ENCODE measurements at places on chromosomes 1 and 21. TPM values are rescaled to one million over a fixed set of nuclear protein-coding genes. Genes with fewer than 3 reads are reported as not detected.

Gene FABP3
- polyA plus RNA-seq = 42.1 TPM

DNA sequence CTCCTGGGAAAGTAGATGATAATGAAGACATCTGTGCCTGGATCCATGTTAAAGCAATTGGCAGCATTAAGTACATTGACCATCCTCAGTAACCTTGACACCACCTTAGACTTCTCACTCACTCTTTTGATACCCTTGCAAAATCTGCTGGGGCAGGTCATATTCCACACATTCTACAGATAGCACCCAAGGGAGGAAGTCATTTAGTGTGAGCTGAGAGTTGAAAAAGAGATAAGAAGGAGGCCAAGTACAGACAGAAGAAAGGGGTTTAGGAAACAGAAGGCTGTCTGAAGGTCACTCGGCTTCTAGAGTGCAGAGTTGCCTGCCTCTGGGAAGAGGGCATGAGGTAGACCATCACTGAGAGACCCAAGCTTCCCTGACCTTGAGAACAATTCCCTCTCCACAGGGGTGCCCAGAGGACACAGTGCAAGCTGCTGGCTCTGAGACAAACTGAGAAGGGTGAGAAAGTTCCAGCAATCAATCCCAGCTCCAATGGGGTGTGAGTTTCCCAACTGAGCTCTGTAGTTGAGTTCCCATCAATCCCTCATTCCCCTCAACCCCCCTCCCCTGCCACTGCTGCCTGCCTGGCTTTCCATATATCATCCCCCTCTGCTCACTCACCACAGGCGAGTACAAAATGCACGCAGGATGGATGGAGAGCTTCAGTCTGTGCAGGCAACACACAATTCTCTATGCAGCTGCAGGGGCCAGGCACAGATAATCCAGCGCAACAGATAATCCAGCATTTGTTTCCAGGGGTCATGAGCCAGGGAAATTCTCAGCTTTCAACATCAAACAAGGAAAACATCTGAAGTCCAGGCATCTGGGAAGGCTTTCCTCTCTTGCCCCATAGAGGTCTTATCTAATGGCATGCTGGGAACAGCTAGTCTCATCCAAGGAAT, 7.4 kb upstream of the MOB3C start:
- DNase-seq = no peak

Gene RHBG
- polyA plus RNA-seq = not detected

- DNase-seq = no peak
Measured at GRCh38 chr1:223225481-223225880, 82.4 kb upstream of the TLR5 start.

- no peak for DNase-seq
Measured at GRCh38 chr1:234929369-234929768, 199.3 kb downstream of the TOMM20 start.

Gene C21orf91
- 3.5 TPM for polyA plus RNA-seq

Gene JAM2
- 11.6 TPM for polyA plus RNA-seq

Gene DIRAS3
- polyA plus RNA-seq = 2.1 TPM

Gene AIM2
- 0.80 TPM for polyA plus RNA-seq

DNA sequence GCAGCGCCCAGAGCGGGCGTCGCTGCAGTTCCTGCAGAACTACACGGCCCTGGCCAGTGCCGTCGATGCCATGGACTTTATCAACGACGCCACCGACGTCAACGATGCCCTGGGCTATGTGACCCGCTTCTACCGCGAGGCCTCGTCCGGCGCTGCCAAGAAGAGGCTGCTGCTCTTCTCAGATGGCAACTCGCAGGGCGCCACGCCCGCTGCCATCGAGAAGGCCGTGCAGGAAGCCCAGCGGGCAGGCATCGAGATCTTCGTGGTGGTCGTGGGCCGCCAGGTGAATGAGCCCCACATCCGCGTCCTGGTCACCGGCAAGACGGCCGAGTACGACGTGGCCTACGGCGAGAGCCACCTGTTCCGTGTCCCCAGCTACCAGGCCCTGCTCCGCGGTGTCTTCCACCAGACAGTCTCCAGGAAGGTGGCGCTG, 22.0 kb downstream of the COL6A1 start:
- no peak for DNase-seq

Data from brain (organoid and tissue), 16 donors.